Suppressor macrophage (primary cell): ENCODE measurements at places on chromosomes 5 and 9.

DNA sequence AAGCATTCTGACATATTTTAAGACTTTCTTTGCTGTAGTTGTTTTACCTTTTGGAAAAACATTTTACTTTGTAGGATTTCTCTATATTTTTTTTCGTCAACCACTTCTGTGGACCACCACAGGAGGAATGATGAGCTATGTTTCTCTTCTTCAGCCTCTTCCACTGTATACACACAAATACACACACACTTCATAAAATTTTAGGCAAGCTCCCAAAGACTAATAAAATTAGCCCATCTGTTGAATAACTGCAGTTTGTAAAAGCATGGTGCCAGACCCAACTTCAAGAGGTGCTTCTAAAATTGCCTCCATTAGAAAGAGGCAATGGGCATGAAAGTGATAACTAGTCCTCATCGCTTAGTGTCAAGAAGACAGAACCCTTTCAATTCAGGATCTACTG lies 4.1 kb upstream of the CEP120 start:
- DNase-seq = no peak

DNA sequence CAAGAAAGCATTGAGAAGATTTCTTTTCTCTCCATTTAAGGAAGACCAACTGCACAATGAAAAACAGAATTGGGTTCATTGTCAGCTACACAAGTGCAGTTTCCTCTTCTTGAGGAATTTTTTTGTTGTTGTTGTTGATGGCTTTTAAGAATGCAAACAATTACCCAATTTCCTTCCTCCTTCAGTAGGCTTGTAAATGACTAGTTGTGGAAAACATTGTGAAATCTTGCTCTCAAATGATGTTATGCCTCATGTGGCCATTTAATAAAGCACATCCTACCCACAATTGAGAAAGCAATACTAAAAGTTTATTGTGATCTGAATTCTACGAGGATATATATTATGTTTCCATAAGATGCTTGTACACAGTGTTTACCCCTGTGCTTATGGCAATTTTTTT lies 171.6 kb downstream of the FAM174A start:
- DNase-seq = peak; percentile 60

DNA sequence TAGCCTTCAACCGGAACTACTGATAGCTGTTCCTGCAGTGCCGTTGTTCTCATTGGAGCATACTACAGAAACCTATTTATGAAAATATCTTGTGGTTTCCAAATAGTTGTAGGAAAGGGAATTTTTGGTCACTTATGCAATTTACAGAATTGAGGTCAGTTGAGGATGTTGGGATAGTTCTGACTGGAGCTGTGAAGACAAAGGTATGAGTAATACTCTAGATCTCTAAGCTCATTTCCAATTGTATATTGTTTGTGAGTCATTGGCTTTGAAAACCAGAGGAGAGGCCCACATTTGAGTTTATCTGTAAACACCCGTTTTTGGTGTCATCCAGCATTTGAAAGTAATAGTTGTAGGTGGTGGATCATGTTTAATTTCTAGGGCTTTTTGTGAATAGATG lies 561.3 kb upstream of the WWC1 start:
- DNase-seq = peak; percentile 7

- peak; percentile 68 for DNase-seq
Observed at GRCh38 chr5:83430130-83431010, 41.2 kb upstream of the VCAN start.

DNA sequence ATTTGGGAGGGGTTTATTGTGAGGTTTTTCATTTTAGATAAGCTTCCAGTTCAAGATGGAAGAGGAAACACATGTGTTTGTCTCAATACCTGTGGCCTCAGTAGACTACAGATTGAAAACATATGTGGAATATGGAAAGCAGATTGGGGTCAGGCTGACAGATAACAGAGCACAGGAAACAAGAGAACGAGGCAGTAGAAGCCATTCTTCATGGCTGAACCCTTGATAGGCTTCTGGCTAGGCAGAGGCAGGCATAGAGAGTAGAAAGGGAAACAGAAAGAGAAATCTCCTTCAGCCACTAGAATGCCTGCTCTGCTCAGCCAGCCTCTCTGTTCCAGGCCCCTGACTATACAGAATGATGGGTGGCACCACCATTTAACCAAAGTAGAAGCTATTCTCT lies 152.5 kb downstream of the MUSK start:
- DNase-seq = no peak

- no peak for DNase-seq
Observed at GRCh38 chr9:16475257-16475656, 395.2 kb downstream of the BNC2 start.

DNA sequence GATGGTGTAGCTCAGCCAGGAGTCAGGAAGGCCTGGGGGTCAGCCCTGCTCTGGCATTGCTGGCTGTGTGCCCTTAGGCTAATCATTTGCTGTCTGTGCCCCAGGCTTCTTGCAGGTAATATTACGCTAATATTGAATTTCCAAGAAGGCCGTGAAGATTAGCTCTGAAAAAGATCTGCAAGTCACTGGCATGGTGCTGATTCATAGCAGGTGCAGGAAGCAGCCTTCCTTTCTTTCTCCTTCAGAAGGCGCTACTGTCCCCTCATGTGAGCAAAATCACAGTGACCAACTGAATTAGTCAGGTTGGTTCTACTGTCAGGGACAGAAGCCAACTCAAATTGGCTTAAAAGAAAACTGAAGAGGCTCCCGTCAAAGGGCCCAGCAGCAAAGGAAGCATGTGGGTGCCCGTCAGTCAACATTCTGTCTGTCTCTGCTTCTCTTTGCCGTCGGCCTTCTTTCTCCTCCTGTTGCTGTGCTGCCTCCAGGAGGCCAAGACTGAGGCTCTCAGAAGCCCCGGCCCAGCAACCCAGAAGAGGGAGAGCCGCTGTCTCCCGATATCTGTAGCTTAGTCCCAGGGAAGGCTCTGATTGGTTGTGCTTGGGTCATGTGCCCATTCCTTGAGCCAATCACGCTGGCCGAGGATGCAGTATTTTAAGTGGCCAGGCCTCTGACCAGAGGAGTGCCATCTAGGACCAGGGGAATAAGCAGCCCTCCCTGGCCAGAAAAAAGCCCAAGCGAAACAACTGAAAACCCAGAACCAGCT lies 67.8 kb upstream of the NEURL1B start:
- DNase-seq = no peak

DNA sequence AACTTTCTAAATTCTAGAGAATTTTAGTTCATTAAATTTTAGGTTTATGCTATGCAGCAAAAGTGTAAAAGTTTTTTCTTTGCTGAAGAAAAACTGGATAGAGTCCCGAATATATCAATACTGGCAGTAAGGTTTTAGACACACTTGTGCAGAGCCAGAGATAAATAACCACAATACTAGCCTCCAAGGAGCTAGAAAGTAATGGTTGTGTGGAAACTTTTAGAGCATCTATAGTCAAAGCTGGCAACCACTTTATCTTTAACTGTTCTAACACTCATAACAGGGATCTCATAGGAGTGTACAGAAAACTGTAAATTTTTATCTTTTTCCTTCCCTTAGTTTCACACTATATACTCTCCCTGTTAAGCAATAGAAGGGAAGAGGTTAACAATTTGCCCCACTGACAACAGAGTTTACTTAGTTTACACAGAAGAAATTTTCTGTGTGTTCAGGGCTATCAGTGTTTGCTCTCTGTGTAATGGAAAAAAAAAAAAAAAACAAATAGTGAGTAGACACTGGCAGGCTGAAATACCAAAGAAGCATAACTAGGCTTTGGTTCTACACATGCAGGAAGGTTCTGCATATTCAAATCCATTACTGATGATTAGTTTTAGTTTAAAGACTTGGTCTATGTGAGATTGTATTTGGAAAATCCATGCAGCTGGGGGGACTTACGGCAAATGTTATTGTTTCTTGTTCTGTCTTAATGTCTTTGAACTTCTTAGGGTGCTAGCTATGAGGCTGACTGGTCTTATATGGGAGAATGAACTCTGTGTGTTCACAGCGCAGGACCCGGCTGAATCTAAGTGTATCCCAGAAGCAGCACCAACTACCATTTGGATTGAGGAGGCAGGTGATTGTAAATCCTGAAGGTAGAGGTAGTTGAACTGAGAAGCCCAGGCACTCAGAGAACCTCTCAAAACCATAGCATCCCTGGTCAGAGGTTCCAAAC lies 187.6 kb downstream of the PCSK1 start:
- DNase-seq = no peak

DNA sequence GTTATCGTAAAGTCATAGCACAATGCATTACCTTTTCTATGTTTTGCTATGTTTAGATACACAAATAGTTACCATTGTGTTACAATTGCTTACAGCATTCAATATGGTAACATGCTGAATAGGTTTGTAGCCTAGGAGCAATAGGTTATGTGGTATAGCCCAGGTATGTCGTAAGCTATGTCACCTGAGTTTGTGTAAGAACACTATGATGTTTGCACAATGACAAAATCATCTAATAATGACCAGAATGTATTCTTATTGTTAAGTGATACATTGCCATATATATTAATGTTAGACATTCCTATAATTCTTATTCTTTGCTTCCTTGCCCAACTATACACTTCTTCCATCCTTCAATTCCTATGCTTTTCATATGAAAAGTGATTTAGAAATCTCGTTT lies 18.2 kb upstream of the DAB2 start:
- DNase-seq = no peak

GRCh38 chr9:81759680-81760215 lies 70.4 kb upstream of the TLE1 start:
- peak; percentile 33 for DNase-seq

DNA sequence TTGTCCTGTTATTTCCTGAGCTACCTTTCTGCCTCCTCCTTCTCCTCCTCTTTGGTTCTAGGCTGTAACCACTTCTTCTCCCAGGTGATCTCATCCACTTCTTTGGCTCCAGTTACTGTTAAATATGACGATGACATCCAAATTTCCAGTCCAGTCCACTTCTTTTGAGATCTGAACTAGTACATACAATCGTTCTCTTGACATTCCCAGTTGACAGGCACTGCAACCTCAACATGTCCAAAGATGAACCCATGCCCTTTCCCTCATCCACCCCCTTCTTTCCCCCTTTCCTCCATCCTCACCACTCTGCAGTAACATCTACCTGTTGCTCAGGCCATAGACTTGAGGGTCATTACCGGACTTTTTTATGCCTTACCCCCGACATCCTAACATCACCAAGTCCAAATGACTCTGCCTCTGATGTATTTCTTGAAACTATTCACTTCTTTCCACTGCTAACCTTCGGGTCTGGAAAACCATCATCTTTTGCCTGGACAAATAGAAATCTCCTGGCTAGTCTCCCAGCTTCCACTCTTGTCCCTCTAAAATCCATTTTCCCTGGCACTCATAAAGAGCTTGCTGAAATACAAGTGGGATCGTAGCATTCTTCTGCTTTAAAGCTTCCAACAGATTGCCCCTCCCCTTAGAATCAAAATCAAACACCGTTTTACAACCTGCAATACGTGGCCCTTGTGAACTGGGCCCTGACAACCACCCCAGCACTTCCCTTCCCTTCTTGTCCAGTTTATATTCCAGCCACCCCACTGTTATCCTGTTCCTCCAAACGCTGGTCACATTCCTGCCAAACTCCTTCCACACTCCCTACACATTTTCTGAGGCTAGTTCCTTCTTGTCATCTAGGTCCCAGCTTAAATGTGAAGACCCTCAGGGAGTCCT lies 31.5 kb downstream of the KLF9 start:
- no peak for DNase-seq

GRCh38 chr5:156971415-156971814 lies 8.4 kb upstream of the TIMD4 start:
- DNase-seq = no peak

GRCh38 chr5:131550606-131551005 lies 84.4 kb downstream of the RAPGEF6 start:
- DNase-seq = no peak

DNA sequence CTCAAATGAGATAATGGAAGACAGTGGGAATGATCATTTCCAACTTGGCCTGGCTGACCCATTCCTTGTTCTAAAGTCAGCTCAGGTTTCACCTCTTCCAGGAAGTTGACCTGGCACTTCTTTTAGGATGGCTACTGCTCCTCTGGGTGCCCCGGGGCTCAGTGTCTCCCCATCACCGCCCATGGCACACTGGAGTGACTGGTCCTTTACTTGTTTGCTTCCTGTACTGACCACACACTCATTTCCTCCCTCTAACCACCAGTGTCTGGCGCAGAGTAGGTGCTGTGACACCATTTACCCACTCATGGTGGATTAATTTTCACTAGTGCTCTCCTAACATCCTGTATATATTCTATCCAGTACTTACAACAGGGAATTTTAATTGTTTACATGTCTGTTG lies 183.5 kb downstream of the CDK5RAP2 start:
- no peak for DNase-seq

DNA sequence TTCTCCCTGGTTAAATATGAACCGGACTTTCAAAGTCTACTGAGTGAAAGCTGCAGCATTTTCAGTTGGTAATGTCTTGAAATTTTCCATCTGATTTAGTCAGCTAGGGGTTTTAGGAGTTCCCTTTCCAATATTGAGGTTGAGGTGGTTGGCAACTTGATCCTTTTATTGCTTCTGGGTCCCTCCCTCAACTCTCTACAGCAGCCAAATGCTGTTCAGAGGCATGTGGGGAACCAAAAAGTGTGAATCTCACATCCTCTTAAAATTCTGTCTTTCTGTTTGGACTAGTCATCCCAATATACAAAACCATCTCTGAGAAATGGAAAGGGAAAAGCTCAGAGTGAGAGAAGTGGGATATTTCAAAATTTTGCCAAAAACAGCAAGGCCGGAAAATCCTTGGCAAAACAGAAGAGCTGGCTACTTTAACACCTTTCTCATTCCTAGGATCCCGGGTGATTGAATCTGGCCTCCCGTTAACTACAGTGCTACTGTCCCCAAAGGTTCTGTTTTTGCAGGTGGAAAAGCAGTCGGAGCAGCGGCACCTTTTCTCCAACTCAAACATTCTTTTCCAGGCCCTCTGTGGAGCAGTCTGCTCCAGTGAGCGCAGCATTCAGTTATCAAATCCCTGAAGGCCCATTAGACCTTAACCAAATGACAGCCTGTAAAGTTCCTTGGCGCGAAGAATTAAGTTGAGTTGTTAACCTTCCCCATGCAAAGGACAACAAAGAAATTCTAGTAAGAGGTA lies 345.9 kb upstream of the NUDT12 start:
- no peak for DNase-seq

GRCh38 chr9:107933516-107933915 lies 443.9 kb upstream of the KLF4 start:
- no peak for DNase-seq

GRCh38 chr9:78900500-78900899 lies 603.6 kb downstream of the PSAT1 start:
- DNase-seq = no peak

DNA sequence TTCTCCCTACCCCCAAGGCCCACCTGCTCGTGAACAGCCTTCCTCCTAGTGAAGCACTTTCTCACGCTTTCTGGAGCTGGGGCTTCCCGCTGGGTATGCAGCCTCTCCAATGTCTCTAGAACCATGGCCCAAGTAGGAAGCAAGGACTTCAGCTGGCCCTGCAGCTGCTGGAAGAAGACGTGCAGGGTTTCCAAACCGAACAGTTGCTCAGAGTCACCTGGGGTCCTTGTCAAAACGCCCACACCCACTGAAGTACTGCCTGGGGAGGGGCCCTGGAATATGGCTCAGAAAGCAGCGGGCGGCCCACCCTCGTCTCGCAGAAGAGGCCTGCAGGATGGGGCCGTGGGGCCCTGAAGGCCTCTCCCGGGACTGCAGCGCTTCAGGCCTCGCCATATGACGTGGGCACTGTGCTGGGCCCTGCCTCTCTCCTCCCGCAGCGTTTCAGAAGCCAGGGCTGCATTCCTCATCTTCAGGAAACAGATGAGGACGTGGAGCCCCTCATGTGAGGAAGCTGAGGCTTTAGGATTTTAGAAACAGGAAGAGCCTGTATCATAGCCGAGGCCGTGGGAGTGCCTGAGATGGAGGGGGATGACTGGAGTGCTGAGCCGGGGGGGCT lies 116.0 kb upstream of the LMX1B start:
- peak; percentile 39 for DNase-seq

- peak; percentile 90 for DNase-seq
Observed at GRCh38 chr5:177071666-177072385, 14.9 kb upstream of the FGFR4 start.
